ENCODE measurements at places on chromosomes 12 and 14.

GRCh38 chr14:80425686-80426085 is 214.4 kb upstream of the DIO2 start:
- no peak for DNase-seq

GRCh38 chr12:120316798-120317223 is 10.8 kb downstream of the PLA2G1B start:
- DNase-seq, result no peak

DNA sequence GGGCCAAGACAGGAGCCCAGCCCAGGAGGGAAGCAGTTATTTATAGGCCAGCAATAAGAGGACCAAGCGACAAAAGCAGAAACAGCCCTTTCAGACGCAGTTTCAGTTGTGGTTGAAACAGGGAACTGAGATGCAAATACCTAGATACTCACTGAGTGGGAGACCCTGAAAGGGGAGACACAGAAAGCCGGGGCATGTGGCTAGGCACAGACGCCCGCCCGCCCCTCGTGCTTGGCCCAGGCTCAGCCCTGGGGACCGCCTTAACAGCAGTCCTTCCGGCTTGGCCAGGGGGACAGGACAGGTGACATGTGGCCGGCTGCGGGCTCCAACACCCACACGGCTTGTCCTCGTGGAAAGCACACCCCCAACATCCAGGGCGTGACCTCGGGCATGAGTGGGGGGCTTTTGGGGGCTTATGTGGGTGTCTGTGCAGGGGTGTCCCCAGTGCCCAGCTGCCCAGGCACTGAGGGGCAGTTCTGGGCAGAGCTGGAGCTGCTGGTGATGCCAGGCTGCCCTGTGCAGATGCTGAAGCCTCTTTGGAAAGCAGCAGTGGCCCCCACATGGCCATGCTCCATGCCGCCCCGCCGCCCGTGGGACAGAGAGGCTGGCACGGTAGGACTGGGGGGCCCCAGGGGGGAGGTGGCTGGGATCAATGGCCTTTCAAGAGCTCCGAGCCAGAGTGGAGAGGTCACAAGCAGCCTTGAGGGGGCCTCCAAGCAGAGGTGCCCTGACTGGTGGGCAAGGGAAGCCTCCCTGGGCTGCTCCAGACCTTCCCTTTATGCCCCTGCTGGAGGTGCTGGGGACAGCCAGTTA is 2.1 kb downstream of the PLD4 start:
- DNase-seq, result no peak

DNA sequence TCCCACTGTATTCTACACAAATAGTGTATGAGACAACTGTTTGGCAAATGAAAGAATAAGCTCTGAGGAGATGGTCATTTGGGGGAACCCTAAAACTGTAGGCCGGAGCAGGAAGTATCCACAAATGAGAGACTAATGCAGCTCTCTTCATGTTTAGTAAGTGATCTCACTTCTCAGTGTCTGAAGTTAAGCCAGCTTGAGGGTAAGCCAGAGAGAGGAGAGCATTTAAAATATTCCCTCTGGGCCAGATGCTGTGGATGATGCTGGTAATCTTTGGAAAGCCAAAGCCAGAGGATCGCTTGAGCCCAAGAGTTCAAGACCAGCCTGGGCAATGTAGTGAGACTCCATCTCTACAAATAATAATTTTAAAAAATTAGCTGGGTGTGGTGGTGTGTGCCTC is 130.6 kb upstream of the SINHCAF start:
- no peak for DNase-seq

- DNase-seq, result peak; percentile 33
These were observed 32.5 kb upstream of the NUAK1 start for GRCh38 chr12:106171117-106171750.

DNA sequence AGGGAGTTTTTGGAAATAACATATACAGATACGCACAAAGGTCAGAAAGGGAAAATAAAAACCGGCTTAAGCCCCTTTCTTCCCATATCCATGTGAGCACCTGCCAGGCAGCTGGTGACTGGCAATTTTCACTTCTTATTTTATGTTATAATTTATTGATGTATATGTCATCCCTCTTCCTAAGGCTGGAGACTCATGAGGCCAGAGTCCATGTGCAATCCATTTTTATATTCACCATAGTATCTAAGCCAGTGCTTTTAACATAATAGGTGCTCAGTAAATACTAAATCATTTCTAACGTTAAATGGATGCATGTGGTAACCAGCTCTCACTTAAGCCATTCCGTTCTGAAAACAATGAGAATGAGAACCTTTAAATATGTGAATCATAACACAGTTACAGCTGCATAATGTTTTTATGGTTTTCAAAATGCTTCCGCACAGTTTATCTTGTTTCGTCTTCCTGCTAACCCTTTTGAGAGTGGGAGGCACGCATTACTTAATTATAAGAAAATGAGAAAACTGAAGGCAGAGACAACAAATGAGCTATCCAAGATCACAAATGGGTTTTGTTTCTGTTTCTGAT is 178.3 kb downstream of the CACNA1C start:
- DNase-seq, result no peak

DNA sequence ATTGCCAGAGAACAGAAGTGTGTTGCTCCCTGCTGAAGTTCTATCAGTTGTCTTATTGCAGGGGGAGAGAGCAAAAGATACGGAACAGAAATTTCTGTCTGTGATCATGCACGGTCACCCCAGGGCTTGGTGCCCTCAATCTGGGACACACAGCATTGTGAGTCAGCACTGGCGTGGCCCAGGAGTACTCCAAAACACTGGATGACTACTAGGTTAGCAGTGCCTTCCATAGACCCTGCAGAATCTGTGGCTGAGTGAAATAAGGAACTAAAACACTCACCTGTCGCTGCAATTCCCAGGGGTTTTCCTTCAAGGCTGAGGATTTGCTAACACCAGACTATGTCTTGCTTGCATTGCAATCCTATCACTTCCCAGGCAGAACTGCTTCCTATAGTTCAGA is 165.5 kb downstream of the ANO6 start:
- no peak for DNase-seq

GRCh38 chr12:88111074-88111652 is 30.7 kb downstream of the CEP290 start:
- DNase-seq, result no peak

GRCh38 chr12:5493018-5493417 is 61.1 kb downstream of the NTF3 start:
- DNase-seq, result no peak

DNA sequence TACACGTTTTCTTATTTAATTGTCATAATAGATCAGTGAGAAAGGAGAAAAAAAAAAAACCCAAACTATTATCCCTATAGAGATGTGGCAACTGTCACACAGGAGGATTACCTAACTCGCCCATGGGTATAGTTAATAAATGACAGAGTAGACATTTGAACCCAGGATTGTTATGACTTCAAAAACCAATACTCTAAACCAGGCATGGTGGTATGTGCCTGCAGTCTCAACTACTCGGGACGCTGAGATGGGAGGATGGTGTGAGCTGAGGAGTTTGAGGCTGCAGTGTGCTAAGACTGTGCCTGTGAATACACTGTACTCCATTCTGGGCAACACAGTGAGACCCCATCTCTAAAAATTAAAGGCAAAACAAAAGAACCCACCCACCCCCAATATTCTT is 114.5 kb downstream of the DENND5B start:
- DNase-seq, result no peak

DNA sequence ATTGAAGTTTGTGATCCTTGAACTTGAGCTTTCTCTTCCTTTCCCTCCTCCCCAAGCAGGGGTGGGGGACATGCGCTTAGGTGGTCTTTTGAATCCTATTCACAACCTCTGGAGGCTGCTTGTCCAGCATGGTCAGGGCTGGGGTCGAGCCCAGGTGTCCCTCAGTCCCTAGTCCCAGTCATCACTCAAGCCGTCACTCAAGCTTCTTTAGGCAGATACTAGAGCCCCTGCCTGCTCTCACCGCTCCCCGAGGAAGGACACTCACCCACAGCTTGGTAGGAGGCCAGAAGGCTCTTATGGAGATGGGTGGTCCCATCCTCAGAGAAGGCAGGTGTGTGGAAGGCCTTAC is 532 bp upstream of the C1RL start:
- DNase-seq, result no peak

DNA sequence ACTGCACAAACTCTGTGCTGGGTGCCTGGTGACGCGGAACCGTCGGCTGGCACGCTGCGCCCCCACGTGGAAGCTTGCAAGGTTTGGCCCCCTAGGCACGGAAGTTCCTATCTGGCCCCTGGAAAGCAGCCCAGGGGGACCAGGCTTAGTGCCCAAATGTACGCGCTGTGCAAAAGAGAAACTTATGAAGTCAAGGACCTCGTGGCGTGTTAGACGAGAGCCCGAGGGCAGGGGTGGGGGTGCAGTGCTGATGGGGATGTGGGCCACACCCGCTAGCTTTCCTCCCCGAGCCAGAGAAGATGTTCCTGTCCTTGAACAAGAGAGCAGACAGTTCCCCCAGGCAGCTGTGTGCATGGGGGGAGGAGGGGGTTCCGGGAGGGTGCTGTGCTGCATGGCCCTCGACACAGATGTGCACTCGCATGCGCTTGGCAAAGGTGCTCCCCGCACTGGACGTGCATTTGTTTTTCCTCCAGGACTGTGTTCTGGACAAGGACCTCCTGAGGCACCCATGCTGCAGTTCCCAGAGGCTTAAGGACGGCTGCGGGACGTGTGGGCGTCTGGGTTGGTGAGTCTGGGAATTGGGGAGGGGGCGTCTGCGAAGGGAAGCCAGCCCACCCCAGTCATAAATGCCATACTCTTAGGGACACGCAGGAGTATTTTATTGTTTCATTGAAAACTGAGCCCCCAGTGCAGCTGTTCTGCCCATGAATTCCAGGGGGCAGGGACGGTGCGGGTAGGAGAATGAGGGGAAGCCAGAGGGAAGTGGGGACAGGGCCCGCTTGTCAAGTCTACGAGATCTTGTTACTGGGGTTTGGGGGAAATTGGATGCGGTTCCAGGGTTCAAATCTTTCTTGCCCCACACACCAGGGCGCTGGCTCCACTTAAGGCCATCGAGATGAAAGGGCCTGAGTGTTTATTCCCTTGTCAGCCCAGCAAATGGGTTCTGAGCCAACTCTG is 80.0 kb downstream of the NTF3 start:
- DNase-seq, result peak; percentile 50

DNA sequence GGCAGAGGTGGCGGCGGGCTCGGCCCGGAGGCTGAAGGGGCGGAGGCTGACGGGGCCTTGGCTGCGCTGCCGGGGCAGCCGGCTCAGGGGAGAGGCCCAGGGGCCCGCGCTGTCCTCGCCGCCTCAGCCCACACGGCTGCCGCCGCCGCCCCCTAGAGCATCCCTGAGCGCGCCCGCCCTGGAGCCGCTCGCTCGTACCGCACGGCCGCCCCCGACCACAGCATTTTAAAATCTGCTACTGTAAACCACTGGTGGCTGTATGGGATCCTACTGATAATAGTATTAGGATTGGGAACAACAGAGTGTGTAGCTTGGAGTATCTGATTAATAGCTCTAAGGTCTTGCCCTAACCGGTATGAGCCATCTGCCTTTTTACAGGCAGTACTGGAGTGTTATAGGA is 22.2 kb upstream of the EDDM3A start:
- DNase-seq, result no peak

GRCh38 chr12:117484901-117485300 is 123.5 kb upstream of the NOS1 start:
- no peak for DNase-seq

DNA sequence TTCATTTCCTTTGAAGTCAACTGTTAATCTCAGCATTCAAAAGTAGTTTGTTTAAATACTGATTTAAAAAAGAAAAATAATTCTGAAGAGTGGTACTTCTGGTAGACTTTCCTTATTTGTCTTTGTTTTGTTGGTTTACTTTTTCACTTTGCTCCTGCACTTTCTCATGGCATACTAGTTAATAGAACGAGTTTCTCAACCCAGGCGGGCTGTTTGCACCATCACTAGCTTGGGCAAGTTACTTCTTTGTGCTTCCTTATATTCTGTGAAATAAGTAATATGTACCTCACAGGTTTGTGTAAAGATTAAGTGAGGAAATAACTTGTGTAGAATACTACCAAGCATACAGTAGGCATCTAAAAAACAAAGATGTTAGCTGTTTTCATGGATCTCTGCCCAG is 45.5 kb downstream of the SLC38A6 start:
- DNase-seq, result no peak

GRCh38 chr14:90534838-90535555 is 138.2 kb downstream of the CALM1 start:
- peak; percentile 4 for DNase-seq

DNA sequence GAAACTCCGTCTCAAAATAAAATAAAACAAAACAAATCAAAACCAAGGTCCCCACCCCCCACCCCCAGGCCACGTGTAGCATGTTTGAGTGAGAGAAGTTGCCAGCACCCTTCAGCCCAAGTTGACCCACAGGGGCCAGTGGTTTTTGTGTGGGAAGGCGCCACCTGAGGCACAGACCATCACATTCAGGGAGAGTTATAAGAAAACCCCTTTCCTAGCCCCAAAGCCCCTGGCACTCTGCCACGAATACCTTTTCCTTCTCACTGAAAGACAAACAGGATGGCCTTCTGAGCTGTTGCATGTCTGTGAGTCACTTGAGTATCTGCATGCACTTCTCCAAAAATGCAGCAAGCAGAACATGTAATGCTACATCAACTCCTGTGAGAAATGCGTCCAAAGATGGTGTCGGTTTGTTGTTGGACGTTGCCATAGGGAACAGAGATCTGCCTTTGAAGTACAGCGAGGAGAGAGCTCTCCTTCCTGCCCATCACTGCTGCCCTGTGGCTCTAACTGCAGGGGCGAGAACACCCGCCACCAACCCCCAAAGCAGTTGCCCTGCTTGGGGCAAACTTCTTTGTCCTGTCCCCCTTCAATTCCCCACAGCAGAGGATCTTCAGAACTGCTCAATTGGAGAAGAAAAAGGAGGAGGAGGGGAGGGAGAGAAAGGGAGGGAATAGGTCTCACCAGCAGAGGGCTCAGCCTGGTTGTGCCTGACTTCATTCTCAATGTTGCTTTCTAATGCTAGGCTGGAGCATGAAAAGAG is 2.7 kb upstream of the TRAF3 start:
- DNase-seq, result peak; percentile 73

DNA sequence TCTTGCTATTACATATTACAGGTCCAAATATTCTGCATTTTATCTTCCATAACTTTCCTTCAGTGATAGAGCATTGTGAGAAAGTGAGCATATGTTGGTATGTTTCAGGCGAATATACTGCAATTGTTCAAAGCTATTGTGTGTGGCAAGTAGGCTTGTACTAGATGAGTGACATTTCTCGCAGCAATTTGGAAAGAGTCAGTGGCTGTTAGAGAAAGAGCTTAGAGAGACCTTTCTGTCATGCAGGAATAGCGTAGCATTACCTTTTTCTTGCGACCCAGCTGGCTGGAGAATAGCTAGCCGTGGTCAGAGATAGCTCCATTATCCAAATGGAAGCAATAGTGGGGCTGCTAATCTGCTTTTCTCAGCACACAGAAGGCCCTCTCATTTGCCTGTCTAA is 678.5 kb upstream of the FOXG1 start:
- no peak for DNase-seq
